Endothelial cell of umbilical vein (primary cell): ENCODE measurements at places on chromosomes 2 and 18.

GRCh38 chr2:211534632-211535031, 978.2 kb downstream of the CPS1 start:
- H3K36me3 ChIP-seq, result no peaks in the 10 kb centered on the region
- no peak for DNase-seq
- no peak overlapping the region for H3K4me3 ChIP-seq
- no peaks in the 10 kb centered on the region for H3K27me3 ChIP-seq
- H3K27ac ChIP-seq, result no peak overlapping the region

DNA sequence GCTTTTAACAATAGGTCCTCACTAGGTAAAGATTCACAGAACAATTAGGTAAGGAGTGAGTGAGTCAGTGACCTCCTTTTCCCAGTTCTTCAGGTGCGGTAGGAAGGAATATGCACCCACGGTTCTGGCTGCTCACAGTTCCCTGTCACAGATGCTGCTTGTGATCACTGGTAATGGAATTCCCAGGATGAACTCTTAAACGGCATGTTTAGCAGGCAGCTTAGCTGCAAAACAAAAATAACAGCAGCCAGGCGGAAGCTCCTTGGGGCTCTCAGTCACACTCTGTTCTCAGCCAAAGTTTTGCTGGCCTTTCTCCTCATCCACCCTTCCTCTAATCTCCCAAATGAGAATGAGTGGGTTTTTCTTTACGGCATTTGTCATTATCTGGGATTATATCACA, 274.5 kb downstream of the MYT1L start:
- no peak overlapping the region for H3K4me3 ChIP-seq
- H3K27me3 ChIP-seq, result no peaks in the 10 kb centered on the region
- H3K36me3 ChIP-seq, result no peaks in the 10 kb centered on the region
- DNase-seq, result no peak

- no peak overlapping the region for H3K4me3 ChIP-seq
- no peaks in the 10 kb centered on the region for H3K4me1 ChIP-seq
- no peaks in the 10 kb centered on the region for H3K36me3 ChIP-seq
- no peak overlapping the region for H3K27ac ChIP-seq
These were observed 55.3 kb upstream of the CHST9 start for GRCh38 chr18:27240383-27240782.

DNA sequence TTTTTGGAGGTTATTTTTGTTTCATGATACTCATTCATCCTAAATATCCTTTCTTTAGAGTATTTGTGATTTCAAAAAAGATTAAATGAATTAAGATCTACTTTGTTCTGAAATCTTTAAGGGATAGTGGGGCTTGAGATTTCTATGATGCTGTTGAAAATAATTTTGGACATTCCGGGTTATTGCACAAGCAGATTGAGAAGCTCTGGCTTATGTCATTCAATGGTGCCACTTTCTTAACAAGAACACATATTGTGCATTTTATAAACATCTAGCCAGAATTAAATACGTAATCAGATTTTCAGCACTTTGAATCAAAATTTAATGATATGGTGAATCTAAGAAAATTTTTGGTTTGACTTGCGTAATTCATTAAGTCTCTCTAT, 207.7 kb upstream of the COL3A1 start:
- DNase-seq, result no peak
- H3K4me3 ChIP-seq, result no peak overlapping the region

DNA sequence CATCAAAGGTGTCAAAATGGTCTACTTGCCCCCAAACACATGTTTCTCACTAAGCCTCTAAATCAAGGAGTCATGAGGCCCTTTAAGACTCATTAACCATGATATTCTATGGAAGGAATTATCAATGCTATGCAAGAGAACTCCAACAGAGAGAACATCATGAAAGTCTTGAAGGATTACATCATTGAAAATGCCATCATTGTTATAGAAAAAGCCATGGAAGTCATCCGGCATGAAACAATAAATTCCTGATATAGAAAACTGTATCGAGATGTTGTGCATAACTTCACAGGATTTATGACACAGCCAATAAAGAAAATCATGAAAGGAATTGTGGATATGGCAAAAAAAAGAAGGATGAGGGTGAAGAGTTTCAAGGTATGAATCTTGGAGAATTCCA, 1363.6 kb upstream of the CDH2 start:
- no peaks in the 10 kb centered on the region for H3K4me1 ChIP-seq
- H3K36me3 ChIP-seq, result no peaks in the 10 kb centered on the region
- no peak overlapping the region for H3K27ac ChIP-seq
- H3K27me3 ChIP-seq, result no peaks in the 10 kb centered on the region

DNA sequence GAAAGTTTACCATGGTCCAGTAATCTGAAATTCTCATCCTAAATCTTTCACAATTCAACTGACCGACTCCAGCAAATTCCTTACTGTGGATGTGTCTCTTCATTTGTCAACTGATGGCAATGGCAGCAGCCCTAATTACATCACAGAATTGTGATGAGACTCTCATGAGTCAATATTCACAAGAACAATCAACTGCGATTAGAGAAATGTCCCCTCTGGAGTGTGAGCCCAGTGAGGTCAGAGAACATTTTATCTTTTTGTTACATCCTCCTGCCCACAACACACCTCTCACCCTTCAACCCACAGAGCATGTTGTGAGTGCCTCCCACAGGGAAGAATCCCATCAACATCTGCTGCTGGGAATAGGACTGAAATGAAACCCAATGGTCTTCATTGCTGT, 73.6 kb downstream of the CD226 start:
- H3K4me1 ChIP-seq, result no peaks in the 10 kb centered on the region
- no peaks in the 10 kb centered on the region for H3K36me3 ChIP-seq
- no peak overlapping the region for H3K27ac ChIP-seq
- H3K27me3 ChIP-seq, result no peaks in the 10 kb centered on the region
- DNase-seq, result no peak
- no peak overlapping the region for H3K4me3 ChIP-seq

DNA sequence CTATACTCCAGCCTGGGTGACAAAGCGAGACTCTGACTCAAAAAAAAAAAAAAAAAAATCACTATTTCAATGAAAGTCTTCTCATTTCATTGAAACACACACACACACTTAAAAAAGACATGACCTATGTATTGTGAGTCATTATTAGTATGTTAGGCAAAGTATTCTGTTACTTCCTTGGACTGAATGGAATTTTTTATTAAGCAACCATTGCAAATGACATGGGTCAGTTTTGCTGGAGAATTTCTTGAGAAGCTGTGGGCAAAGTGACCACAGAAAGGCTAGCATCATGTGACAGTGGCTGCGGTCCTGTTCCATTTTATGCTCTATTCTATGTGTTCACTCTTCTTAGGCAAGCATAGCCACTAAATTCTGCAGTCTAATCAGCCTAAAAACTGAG, 695.7 kb downstream of the TDRD15 start:
- H3K27me3 ChIP-seq, result no peaks in the 10 kb centered on the region
- no peak overlapping the region for H3K27ac ChIP-seq
- no peak for DNase-seq
- no peaks in the 10 kb centered on the region for H3K4me1 ChIP-seq
- H3K4me3 ChIP-seq, result no peak overlapping the region
- no peaks in the 10 kb centered on the region for H3K36me3 ChIP-seq

DNA sequence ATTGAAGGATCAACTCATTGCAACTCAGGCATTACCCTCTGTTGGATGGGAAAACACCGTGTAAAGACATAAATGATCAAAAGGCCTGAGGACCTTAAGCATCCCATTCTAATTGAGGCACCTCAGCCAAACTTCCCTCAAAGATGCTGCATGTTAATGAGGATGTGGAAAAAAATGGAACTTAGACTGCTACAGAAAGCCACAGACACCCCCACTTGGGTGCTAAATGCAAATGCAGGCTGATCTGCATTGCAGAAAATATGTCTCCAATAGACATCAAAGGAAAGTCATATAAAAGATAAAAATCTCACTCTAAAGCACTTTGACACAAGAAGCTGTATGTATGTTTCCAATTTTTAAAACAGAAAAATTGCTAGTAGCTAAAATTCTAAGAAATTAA, 504.7 kb downstream of the KCNJ3 start:
- no peak overlapping the region for H3K4me3 ChIP-seq
- H3K27me3 ChIP-seq, result no peaks in the 10 kb centered on the region
- DNase-seq, result no peak
- no peak overlapping the region for H3K27ac ChIP-seq

DNA sequence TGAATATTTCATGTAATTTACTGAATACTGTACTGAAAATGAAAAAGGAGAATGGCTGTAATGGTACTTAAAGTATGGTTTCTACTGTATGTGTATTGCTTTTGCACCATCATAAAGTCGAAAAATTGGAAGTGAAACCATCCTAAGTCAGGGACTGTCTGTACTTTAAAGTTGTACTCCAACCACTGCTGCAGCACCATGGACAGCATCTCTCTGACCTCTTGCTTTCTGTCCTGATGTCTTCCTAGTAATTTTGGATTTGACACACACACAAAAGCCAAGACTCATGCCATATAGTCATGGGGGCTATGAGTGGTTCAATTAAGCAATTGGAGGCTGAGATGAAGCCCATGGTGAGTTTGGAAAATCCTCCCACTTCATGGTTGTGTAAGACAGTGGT, 256.3 kb upstream of the PKDCC start:
- peak; percentile 26 for DNase-seq
- no peaks in the 10 kb centered on the region for H3K4me1 ChIP-seq
- H3K27ac ChIP-seq, result no peak overlapping the region
- H3K27me3 ChIP-seq, result no peaks in the 10 kb centered on the region

GRCh38 chr2:26609839-26610277, 31.3 kb downstream of the CIB4 start:
- H3K4me1 ChIP-seq, result no peaks in the 10 kb centered on the region
- no peak overlapping the region for H3K4me3 ChIP-seq
- H3K27me3 ChIP-seq, result peaks cover 18% of the 10 kb centered on the region
- DNase-seq, result no peak
- no peaks in the 10 kb centered on the region for H3K36me3 ChIP-seq

DNA sequence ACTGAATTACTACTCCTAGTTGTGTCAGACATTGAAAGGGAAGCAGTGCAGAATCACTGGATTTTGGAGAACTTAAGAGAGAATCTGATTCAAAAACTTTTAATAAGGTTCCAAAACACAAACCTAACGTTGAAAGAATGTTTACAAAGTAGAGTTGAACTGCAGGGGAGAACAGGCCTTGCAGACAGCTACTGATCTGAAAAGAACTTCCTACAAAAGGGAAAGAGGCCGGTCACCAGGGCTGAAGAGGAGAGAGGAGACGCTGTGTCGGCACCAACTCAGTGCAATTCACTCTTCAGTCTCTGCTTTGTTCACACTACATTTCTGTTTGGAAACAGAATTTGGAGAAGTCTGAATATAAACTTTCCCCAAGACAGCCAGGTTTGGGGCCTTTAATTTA, 124.0 kb downstream of the GAREM1 start:
- H3K27ac ChIP-seq, result no peak overlapping the region
- H3K4me1 ChIP-seq, result peaks cover 11% of the 10 kb centered on the region
- H3K27me3 ChIP-seq, result no peaks in the 10 kb centered on the region
- H3K4me3 ChIP-seq, result no peak overlapping the region

- peaks cover 12% of the 10 kb centered on the region for H3K27me3 ChIP-seq
- H3K36me3 ChIP-seq, result no peaks in the 10 kb centered on the region
- no peak overlapping the region for H3K4me3 ChIP-seq
- no peak for DNase-seq
- H3K27ac ChIP-seq, result no peak overlapping the region
These were observed 1.1 kb upstream of the NAPG start for GRCh38 chr18:10524507-10525370.

GRCh38 chr2:168470320-168471162, 14.5 kb downstream of the CERS6 start:
- H3K27me3 ChIP-seq, result no peaks in the 10 kb centered on the region
- H3K36me3 ChIP-seq, result no peaks in the 10 kb centered on the region
- H3K4me3 ChIP-seq, result no peak overlapping the region

- H3K27ac ChIP-seq, result peak overlapping the region; percentile 82
- DNase-seq, result peak; percentile 99
- no peaks in the 10 kb centered on the region for H3K27me3 ChIP-seq
- H3K36me3 ChIP-seq, result no peaks in the 10 kb centered on the region
These were observed 2.4 kb upstream of the LPIN1 start for GRCh38 chr2:11743846-11744553.

DNA sequence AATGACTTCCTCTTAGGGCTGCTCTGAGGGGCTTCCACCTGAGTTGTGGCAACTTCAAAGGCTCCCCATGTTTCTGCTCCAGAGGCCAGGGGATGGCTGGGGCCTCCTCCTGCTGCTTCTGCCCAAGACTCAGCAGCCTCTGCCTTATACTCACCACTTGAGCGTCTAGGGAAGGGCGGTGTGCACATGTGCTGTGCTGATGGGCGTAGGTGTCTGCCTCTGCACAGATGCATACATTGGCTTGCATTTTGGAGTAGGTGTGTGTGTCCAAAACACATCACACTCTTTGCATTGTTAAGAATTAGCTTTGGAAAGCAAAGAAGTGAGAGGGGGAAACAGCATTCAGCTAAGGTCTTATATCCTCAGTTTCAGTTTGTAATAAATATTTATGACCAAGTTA, 85.2 kb downstream of the EN1 start:
- H3K27ac ChIP-seq, result no peak overlapping the region
- no peaks in the 10 kb centered on the region for H3K4me1 ChIP-seq
- no peaks in the 10 kb centered on the region for H3K36me3 ChIP-seq
- H3K4me3 ChIP-seq, result no peak overlapping the region
- no peak for DNase-seq

GRCh38 chr2:119005555-119005954, 63.6 kb downstream of the MARCO start:
- no peaks in the 10 kb centered on the region for H3K27me3 ChIP-seq
- H3K36me3 ChIP-seq, result no peaks in the 10 kb centered on the region
- H3K27ac ChIP-seq, result no peak overlapping the region
- H3K4me1 ChIP-seq, result no peaks in the 10 kb centered on the region
- no peak overlapping the region for H3K4me3 ChIP-seq

DNA sequence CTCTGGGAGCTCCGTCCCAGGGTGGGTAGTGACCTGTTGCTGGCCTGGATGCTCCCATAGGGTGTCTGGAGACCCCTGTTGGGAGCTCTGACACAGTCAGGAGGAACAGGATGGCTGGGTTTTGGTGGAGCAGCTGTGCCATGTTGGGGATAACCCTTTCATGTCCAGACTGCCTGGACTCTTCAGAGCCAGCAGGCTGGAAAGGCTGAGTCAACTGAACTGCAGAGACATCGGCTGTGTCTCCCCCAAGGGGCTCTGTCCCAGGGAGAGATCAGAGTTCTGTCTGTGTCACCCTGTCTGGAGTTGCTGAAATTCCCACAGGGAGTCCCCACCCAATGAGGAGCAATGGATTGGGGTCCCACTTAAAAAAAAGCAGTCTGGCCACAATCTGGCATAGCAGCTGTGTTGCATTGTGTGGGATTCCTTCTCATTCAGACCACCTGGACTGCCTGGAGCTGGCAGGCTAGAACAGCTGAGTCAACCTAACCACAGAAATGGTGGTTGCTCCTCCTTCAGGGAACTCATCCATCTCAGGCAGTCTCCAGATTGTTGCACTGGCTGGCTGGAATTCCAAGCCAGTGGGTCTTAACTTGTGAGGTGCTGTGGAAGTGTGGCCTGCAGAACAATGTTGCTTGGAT, 37.2 kb downstream of the AGPS start:
- DNase-seq, result no peak
- H3K27me3 ChIP-seq, result no peaks in the 10 kb centered on the region
- H3K4me3 ChIP-seq, result no peak overlapping the region

DNA sequence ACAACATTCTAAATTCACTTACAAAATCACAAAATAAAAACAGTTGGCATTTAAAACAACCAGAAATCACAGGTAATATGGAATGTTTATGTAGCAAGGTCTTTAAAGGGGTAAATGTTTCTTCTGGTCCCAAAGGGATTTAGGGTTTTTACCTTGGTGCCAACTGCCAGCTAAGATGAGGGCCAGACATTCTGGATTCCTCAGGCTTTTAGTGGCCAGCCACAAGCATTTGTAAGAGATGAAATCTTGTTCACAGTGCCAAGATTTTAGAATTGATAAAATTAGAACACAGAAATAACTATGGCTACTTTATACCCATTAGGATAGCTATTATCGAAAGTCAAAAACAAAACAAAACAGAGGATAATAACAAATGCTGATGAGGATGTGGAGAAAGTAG, 60.4 kb upstream of the CDKL4 start:
- H3K36me3 ChIP-seq, result no peaks in the 10 kb centered on the region
- H3K4me1 ChIP-seq, result no peaks in the 10 kb centered on the region
- no peak for DNase-seq
- no peak overlapping the region for H3K27ac ChIP-seq
- no peak overlapping the region for H3K4me3 ChIP-seq
